ENCODE measurements at places on chromosomes 3 and 15.
A peak's percentile ranks its signal among the peaks of the same experiment; 100 is the strongest.

- DNase-seq: no peak
These were observed 10.2 kb downstream of the ALDH1L1 start for GRCh38 chr3:126170073-126170777.

DNA sequence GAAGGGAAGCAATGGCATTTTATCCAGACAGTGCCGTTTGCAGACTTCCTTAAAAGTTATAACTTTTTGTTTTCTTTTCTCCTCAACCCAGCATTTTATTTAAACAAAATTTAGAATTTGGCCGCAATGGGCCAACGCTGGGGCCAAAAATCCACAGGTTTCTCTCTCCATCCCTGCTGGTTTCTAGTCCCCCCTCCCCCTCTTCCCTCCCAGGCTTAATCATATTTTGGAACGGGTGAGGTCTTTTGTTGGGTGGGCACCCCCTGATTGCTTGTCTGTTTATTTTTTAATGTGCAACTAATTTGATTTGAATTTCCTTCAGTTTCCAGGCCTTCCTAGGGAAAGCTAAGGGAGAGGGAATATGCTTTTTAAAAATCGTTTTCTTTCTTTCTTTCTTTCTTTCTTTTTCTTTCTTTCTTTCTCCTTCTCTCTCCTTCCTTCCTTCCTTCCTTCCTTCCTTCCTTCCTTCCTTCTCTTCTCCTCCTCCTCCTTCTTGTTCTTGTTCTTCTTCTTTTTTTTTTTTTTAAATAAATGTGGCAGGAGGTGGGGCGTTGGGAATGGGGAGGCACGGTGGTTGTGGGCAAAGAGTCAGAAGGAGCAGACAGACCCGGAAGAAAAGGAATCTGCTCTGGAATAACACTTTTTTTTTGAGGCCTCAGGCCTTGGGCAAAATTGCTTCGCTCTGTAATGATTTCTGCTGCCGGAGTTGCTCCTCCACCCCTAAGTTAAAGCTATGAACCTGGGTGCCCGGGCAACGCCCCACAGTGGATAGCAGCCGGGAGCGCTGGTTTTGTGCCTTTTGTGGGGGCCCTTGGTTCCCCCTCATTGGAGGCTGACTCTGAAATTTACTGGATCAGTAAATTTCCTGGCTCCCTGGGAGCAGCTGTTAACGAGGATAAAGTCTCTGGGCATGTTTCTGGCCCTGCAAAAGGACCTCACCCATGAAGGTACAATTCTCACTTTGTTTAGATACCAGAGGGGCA, 1.9 kb downstream of the FNDC3B start:
- no peak for DNase-seq

GRCh38 chr15:98443526-98443925, 204.8 kb upstream of the IGF1R start:
- no peak for DNase-seq

DNA sequence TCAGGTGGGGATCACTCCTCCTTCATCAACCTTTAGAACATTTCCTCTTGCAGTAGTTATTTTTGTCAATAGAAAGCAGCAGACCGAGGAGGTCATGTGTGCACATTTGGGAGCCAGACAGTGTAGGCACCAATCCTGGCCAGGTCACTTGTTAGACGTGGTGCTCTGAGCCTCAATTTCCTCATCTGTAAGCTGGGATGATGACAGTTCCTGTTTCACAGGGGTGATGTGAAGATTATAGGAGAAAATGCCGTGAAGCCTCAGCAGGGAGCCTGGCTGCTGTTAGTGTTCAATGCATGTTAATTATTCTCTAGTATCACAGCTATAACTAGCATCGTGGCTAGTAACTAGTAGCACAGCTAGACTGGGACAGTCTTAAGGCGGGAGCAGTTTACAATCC, 64.7 kb downstream of the ATP2B2 start:
- no peak for DNase-seq

DNA sequence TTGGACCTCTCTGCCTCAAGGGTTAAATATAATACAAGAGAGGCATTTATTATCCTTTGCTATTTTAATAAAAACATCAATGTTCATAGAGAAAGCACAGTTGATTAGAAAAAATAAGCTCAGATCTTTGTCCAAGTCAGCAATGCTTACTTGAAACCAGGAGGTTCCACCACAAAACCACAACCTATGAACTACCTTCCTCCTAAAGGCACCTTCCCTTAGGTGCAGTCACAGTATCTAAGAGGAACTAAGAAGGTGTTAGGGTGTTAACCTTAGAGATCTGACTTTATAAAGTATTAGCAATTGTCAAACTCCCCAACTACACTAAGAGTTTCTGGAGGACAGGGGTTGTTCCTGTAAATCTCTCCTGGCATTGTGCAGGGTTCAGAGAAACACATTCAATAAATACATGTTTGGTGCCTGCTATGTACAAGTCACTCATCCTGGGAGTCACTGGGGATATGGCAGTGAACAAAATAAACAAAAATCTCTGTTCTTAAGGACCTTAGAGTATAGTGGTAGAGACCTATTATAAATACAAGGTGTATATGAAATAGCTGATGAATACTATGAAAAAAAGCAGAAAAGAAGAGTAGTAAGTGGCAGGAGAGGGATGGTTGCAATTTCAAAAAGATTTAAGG, 208.6 kb downstream of the NFKBIZ start:
- DNase-seq: no peak

GRCh38 chr3:108473711-108474110, 36.7 kb downstream of the MYH15 start:
- DNase-seq: no peak

DNA sequence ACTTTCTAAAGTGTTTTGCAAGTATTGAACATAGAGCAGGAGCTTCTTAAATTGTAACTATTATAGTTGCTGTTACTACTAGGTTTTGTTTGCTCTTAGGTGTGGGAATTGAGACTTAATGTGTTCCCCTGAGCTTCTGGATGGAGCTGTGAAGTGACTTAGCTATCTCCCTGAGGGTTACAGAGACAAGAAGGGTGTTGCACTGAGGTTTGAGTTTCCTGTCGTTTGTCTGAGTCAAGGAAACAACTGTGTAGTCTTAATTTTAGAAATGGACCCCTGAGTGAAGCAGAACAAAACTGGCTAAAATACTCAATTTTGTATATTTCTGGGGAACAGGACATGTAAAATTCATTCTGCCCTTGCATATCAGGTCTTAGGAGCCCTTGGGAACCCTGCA, 20.4 kb downstream of the TTC21A start:
- no peak for DNase-seq

DNA sequence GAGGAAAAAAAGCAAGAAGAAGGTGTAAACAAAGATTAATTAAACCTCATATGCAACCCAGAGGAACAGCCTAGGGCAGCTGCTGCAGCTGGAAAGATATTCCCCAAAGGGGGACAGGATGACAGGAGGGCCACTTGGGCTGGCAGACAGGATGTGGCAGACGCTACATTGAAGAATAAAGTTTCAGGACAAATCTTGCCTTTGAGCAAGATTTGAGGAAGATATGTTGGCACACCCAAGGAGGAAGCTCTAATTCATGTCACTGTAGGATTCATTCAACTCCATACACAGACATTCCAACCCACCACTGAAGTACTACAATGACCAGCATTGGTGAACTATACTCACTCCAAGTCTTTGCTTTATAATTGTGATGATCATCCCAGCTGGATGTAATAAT, 504.0 kb downstream of the SHQ1 start:
- DNase-seq: no peak

GRCh38 chr3:18355832-18356231, 69.3 kb downstream of the SATB1 start:
- DNase-seq: no peak

DNA sequence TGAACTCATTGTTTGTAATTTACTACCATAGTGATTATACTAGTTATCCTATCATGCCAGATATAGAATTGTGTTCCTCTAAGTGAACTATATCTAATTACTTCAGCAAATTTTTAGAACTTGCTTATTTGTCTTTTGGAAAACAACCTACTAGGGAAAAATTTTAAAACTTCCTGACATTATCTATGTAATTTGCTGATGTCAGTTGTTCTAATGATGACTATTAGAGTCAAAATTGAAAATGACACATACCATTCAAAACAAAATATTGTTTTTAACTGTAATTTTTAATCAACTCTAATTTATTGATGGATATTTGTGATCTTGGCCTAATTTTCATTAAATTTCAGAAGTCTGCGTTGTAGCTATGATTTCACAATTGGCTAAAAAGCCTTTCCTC, 106.7 kb upstream of the ROBO2 start:
- DNase-seq: no peak

DNA sequence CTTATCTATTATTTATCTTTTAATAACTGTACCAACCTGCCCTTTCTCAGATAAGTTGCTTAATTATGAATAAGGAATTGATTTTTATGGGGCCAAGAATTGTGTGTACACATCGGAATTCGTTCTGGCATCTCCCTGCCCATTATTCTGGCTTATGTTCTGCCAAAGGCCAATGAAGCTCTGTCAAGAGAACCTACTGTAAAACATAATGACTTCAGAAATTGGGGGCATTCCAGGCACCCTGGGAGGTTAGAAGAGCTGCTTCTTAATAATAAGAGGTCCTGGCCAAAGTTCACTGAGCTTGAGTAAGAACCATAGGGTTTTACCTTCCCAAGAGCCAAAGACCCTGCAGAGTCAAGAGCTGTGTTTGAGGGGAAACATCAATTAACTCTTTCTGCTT, 261.7 kb downstream of the SLC9A9 start:
- DNase-seq: no peak

- peak; percentile 32 for DNase-seq
These were observed 60.1 kb downstream of the PXYLP1 start for GRCh38 chr3:141291559-141292355.

GRCh38 chr3:67866571-67866970, 212.2 kb upstream of the SUCLG2 start:
- no peak for DNase-seq

DNA sequence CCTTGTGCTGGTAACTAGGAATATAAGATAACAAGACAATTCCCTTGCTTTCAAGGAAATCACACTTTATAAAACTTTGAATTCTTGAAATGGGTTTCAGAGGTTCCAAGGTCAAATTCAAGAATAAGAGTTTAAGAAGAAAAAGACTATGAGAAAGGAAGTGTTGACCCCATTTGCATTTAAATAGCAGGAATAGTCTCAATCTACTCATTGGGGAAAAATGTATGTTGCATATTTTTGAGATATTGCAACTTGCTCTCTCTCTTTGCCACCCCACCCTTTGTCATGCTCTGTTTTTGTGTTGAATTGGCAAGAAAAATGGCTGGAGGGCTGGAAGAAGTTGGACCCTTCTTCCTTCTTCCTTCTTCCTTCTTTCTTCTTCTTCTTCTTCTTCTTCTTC, 699.2 kb downstream of the TUSC7 start:
- DNase-seq: no peak

- no peak for DNase-seq
These were observed 26.8 kb downstream of the NFKBIZ start for GRCh38 chr3:101876142-101876541.

DNA sequence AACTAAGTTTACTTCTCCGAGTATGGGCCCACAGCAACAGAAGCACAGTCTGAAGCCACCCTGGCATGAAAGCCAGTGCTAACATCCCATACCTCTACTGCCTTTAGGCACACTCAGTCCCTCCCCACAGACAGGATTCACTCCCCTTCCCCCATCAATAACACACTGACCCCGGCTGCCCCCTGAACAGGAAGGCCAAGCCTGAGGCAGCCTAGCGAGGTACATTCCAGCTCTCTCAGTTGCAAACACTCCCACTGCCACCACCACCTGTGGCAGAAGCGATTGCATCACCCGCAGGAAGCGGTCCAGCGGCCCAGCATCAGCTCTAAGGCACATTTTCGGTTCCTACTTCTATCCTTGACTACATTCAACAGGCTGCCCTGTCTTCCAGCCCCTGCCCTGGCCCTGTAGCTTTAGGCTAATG, 7.0 kb upstream of the BMF start:
- DNase-seq: no peak

- DNase-seq: no peak
These were observed 106.4 kb downstream of the EPHB1 start for GRCh38 chr3:134901461-134901860.

DNA sequence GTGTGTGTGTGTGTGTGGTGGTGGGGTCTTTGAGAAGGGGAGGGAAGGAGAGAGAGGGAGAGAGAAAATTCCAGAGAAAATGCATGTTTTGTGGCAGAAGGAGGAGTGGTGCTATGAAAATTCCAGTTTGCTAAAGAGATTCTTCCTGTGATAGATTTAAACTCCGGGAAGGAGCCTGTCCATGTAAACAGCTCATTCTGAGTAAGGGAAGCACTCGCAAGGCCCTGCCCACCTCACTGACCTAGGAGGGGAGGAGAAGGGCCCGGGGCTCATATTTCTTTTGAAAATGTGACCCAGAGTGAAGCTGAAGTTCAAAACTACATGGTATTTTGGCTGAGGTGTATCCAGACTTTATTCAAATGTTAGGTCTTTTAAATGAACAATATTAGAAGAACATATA, 41.3 kb downstream of the ADAMTSL3 start:
- no peak for DNase-seq

DNA sequence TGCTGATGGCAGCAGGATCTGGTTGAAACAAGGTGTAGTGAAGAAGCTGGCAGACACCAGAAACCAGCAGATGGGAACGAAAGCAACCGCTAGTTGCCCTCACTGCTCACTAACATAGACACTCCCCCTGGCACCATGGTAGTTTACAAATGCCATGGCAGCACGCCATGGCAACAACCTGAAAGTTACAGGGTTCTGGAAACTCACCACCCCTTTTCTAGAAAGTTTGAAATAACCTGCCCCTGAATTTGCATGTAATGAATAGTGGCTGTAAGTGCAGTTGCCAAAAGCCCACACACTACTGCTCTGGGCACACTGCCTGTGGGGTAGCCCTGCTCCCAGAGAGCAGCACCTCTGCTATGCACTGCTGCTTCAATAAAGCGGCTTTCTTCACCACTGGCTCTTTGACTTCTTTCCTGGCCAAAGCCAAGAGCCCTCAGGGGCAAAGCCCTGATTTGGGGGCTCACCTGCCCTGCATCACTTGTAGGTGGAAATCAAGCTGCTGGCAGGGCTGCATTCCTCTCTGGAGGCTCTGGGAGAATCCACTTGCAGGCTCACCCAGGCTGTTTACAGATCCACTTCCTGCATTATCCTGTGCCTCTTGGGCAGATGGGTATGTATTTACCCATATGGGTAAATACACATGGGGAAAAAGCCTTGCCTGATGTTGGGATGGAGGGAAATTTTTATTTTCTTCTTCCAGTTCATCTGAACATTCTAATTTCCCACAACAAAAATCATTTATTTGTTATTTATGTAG, 2.0 kb upstream of the GP9 start:
- DNase-seq: no peak

GRCh38 chr3:162738784-162739183, 1242.2 kb downstream of the OTOL1 start:
- no peak for DNase-seq

- no peak for DNase-seq
These were observed 394.8 kb downstream of the SI start for GRCh38 chr3:164683489-164683888.

GRCh38 chr3:29072611-29073010, 208.3 kb upstream of the RBMS3 start:
- DNase-seq: no peak

GRCh38 chr15:59918994-59919951, 84.8 kb upstream of the FOXB1 start:
- DNase-seq: no peak
